Kidney epithelial cell (primary cell): ENCODE measurements at places on chromosomes 7 and 10.

DNA sequence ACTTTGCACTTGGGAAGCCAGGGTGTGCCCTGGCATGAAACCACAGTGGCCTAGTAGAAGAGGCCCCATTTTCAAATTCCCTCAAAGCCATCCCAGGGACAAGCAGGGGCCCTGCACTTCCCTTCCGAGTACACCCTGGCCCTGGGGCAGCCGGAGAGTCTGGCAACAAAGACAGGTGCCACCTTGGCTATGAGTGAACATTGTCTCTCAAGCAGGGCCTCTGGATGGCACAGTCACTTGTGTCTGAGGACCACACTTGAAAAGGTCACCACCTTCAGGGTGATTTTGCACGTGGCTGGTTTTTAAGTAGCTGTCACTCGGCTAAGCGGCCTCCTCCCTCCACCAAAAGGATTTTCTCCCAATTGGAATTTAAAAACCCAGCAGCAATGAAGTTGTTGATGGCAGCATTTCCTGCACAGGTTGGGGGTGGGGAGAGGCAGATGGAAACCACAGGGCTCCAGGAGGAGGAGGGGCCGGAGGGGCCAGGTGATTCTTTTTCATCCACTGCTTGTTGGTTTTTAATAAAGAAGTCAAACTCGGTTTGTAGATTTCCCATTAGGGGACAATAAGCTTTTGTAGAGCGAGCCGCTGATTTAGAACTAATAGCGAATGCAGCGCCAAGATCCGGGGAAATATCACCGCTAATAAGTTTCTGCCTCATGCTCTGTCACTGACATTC is 33.9 kb downstream of the C10orf105 start:
- no peak for DNase-seq

GRCh38 chr7:77888998-77889397 is 90.4 kb downstream of the PHTF2 start:
- DNase-seq: no peak

- DNase-seq: no peak
Observed at GRCh38 chr7:70776627-70777101, 355.3 kb upstream of the GALNT17 start.

DNA sequence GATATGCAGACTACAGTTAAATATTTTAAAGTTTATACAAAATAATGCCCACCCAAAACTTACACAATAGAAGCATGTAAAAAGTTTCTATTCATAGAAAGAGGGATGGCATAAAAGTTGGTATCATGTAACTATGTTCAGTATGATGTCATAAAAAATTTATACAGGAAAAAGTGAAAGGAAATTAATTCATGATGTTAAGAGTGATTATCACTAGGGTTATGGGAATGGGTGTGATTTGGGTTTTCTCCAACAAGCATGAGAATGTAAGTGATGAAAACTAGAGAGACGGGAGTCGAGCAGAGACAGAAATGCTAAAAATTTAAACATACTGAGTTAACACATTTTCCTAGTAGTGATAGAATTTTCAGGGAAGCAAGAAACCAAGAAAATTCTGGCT is 52.7 kb downstream of the GDI2 start:
- no peak for DNase-seq

- DNase-seq: no peak
Observed at GRCh38 chr10:114283091-114283490, 44.0 kb downstream of the VWA2 start.

DNA sequence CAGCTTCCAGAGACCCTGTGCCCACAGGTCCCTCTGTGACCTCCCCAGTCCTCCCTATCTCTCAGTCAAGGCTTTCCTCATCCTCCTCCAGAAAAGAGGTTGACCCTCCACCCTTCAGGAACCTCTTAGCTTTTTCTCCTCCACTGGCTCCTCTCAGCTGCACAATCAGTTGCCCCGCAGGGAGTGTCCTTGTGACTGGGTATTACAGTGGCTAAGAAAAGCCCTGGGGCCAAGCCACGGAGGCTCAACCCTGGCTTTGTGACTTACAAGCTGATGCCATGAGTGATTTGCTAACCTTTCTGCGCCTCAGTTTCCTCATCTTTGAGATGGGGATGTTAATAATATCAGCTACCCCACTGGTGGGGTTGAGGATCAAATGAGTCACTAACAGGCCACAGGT is 66.4 kb upstream of the ZMIZ1 start:
- DNase-seq: no peak

- DNase-seq: no peak
Observed at GRCh38 chr10:22652988-22653481, 61.3 kb downstream of the PIP4K2A start.

DNA sequence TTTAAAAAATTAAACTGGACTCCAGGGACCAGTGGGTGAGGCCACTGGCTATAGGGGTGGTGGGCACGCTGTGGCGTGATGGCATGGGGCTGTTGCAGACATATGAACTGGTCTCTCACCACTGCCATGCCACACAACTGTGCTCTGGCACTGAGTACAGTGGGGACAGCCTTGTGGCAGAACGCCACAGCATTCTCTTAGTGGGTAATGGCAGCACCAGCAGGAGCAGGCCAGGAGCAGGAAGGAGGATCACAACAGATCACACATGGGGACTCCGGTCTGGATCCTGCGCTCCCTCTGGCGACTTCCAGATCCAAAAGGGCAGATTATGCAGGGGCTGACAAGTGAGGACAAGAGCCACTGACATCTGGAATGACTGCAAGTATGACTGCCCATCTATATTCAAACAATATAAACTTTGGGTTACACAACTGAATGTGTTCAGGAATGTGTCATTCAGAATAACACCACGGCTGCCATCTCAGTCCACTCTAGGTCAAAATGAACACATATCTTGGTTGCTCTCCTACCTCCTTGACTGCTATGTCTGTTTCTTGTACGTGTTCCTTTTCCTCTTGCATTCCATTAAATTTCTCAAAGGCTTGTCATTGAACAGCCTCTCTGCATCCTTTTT is 176.0 kb downstream of the KMT2E start:
- no peak for DNase-seq

- DNase-seq: no peak
Observed at GRCh38 chr7:107644309-107644974, 16.2 kb upstream of the SLC26A4 start.

GRCh38 chr7:149209518-149210269 is 14.3 kb downstream of the ZNF282 start:
- DNase-seq: no peak

DNA sequence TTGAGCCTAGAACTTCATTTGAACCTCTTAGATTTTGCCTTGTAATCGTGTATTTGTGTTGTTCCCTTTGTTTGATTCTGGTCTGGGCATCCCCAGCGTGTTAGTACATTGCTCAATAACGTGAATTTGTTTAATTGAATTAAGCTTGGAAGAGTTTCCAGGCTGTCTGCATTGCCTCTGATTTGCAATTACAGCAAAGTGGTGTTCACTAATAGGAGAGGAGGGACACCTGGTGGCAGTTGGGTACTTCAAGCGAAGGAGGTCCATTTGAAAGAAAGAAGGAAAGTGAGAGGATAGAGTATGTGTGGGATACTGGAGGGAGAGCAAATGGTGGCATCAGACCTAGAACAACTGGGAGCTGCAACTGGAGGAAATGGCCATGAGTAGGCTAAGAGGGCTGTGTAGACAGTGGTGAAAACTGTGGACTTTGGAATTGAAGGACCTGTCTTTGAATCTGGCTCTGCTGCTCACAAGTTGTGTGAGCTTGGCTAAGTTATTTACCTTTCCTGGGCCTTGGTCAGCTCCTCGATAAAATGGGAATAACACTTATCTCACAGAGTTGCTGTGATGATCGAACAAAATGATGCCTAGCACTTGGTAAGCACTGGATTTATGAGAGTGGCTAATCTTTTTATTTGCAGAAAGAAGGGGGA is 15.1 kb downstream of the LSMEM1 start:
- DNase-seq: no peak

- DNase-seq: no peak
Observed at GRCh38 chr10:33621101-33621500, 286.6 kb upstream of the NRP1 start.

GRCh38 chr10:127813290-127813689 is 76.3 kb downstream of the FOXI2 start:
- no peak for DNase-seq

- DNase-seq: no peak
Observed at GRCh38 chr10:3578159-3578558, 206.8 kb downstream of the KLF6 start.
